GM23248 (cell line): ENCODE measurements at places on chromosomes 2 and 18. TPM values are rescaled to one million over a fixed set of nuclear protein-coding genes. Genes with fewer than 3 reads are reported as not detected.

DNA sequence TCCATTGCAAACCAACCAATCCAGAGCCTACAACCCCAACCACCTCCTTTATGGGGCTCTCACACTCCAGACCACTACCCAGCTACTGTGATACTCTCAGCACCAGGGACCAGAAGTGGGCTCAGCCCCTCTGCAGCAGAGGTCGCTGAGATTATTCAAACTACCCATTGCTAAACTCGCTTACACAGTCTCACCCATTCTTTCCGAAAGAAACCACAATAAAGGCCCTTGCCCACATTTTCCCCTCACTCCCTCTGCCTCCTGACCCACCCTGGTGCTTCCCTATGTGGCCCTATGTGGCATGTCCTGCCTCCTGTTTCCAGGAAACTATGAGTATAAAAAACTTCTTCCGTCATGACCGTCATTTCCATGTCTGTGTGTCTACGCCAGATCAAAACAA is 10.7 kb downstream of the TEX51 start:
- H3K27ac ChIP-seq, result no peak overlapping the region
- H3K27me3 ChIP-seq, result 0 out of 2 replicates have a peak, but pooled peaks cover 7% of the 10 kb centered on the region
- no peak for DNase-seq
- no peaks in the 10 kb centered on the region for H3K36me3 ChIP-seq
- H3K4me3 ChIP-seq, result no peak overlapping the region
- H3K4me1 ChIP-seq, result no peaks in the 10 kb centered on the region

WIPF1 gene
- total RNA-seq, result 20.1 and 21.4 TPM in 2 replicates

FAM228A gene
- 2.1 TPM in 1 of 2 replicates, not detected in the other for total RNA-seq

TRIM54 gene
- total RNA-seq, result not detected in 2 replicates

GRCh38 chr2:118049140-118049815 is 35.4 kb upstream of the CCDC93 start:
- no peaks in the 10 kb centered on the region for H3K27me3 ChIP-seq
- peaks cover 25% of the 10 kb centered on the region for H3K4me1 ChIP-seq
- no peak overlapping the region for H3K27ac ChIP-seq
- DNase-seq, result no peak

- no peak overlapping the region for H3K27ac ChIP-seq
- H3K27me3 ChIP-seq, result no peaks in the 10 kb centered on the region
- no peak overlapping the region for H3K4me3 ChIP-seq
- H3K4me1 ChIP-seq, result 0 out of 2 replicates have a peak, but pooled peaks cover 4% of the 10 kb centered on the region
- peak; percentile 63 for DNase-seq
Observed at GRCh38 chr2:118779362-118779761, 68.1 kb downstream of the EN1 start.

EPB41L5 gene
- total RNA-seq, result 4.0 and 6.1 TPM in 2 replicates

OR6B2 gene
- not detected in 2 replicates for total RNA-seq

SLC11A1 gene
- not detected in 2 replicates for total RNA-seq

- H3K36me3 ChIP-seq, result no peaks in the 10 kb centered on the region
- no peaks in the 10 kb centered on the region for H3K27me3 ChIP-seq
- DNase-seq, result no peak
- peaks cover 37% of the 10 kb centered on the region for H3K4me1 ChIP-seq
- no peak overlapping the region for H3K4me3 ChIP-seq
- H3K27ac ChIP-seq, result no peak overlapping the region
Observed at GRCh38 chr2:38113051-38113450, 37.1 kb upstream of the CYP1B1 start.

GRCh38 chr18:43442571-43442970 is 165.3 kb upstream of the SYT4 start:
- no peak overlapping the region for H3K27ac ChIP-seq
- H3K36me3 ChIP-seq, result no peaks in the 10 kb centered on the region
- H3K4me1 ChIP-seq, result no peaks in the 10 kb centered on the region
- DNase-seq, result peak; percentile 1

DNA sequence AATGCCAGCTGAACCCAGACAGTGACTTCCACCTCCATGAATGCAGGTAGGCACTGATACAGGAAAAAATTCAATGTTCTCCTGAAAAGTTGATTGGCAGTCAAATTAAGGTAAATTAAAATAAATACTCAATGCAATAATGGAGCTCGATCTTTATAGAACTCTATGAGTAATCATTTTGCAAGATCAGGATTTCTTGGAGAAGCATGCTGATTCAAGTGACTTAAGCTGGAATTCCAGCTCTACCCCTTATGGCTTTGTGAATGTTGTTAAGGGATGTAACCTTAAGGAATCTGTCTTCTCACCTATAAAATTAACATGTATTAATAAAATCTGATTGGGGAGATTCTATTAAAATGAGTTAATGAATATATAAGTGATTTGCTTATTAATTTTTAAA is 145.1 kb downstream of the QPCT start:
- DNase-seq, result peak; percentile 36
- peaks cover 9% of the 10 kb centered on the region for H3K4me1 ChIP-seq
- no peak overlapping the region for H3K27ac ChIP-seq
- no peaks in the 10 kb centered on the region for H3K27me3 ChIP-seq
- no peaks in the 10 kb centered on the region for H3K36me3 ChIP-seq
- H3K4me3 ChIP-seq, result no peak overlapping the region

DNA sequence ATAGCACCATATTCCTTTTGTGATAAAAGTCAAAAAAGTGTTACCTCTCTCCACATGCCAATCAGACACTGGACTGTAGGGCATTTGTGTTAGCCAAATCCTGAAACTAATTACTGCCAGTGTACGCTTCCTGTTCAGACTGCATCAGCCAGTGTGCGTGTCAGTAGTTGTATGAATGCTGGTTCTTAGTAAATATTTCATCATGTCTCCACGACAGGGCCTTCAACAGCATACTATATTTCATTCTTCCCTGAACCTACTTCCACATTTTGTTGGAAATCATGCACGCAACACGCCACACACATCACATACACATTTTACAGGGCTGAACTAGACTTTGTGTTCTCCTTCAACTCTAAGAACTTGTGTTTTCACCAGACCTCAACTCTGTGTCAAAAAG is 77.5 kb downstream of the EPB41L3 start:
- DNase-seq, result peak; percentile 46
- H3K27me3 ChIP-seq, result no peaks in the 10 kb centered on the region
- H3K4me3 ChIP-seq, result no peak overlapping the region
- peaks cover 19% of the 10 kb centered on the region for H3K4me1 ChIP-seq
- no peaks in the 10 kb centered on the region for H3K36me3 ChIP-seq

EDAR gene
- total RNA-seq, result not detected in 2 replicates

GRCh38 chr18:515838-516237 is 15.3 kb upstream of the COLEC12 start:
- peak; percentile 28 for DNase-seq
- no peaks in the 10 kb centered on the region for H3K36me3 ChIP-seq
- H3K4me1 ChIP-seq, result peaks cover 5% of the 10 kb centered on the region; the same call in 1 of the 2 replicates
- H3K27me3 ChIP-seq, result no peaks in the 10 kb centered on the region
- H3K27ac ChIP-seq, result no peak overlapping the region

DNA sequence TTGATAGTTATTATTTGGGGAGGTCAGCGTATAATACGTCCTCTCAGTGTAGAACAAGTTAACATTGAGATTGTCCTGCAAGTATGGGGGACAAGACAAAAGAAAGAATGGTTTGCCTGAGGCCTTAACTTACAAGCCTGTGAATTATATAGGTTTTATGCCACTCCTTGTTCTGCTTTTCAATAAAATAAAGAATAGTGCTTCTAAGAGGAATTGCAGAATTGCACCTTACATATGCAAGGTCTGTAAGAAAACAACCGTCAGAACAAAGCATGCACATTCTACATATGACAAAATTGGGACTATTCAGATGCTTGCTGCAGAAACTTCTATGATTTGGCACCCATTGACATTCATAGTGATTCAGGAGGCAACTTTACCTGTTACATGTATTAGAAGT is 785.0 kb downstream of the NR4A2 start:
- H3K27ac ChIP-seq, result no peak overlapping the region
- H3K36me3 ChIP-seq, result no peaks in the 10 kb centered on the region
- H3K4me1 ChIP-seq, result no peaks in the 10 kb centered on the region

RASGRP3 gene
- 0.22 TPM in 1 of 2 replicates, not detected in the other for total RNA-seq

DNA sequence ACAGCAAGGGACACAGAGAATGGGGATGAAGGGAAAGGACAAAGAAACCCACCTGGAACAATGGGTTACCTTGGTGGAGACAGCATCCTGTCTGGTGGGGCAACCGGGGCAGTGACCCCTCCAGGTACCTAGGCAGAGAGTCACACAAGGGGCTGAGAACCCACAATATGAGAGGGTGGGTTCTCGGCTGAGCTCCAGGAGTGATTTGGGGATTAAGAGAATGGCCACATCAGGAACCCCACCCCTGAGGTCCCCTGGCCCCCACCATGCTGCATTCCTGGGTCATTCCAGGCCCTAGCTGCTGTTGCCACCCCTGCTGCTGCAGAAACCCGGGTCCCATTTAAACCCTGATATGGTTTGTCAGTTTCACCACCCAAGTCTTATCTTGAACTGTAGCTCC is 172.3 kb downstream of the RTP5 start:
- H3K27ac ChIP-seq, result no peak overlapping the region
- no peak for DNase-seq
- no peak overlapping the region for H3K4me3 ChIP-seq
- no peaks in the 10 kb centered on the region for H3K36me3 ChIP-seq
- peaks cover 42% of the 10 kb centered on the region for H3K27me3 ChIP-seq

KLHL29 gene
- total RNA-seq, result 4.7 and 6.4 TPM in 2 replicates

MYO3B gene
- 0.11 TPM in 1 of 2 replicates, not detected in the other for total RNA-seq

- H3K27ac ChIP-seq, result peak overlapping the region; percentile 19; the same call in 1 of the 2 replicates
- no peak overlapping the region for H3K4me3 ChIP-seq
- DNase-seq, result peak; percentile 48
- H3K36me3 ChIP-seq, result no peaks in the 10 kb centered on the region
- peaks cover 6% of the 10 kb centered on the region for H3K4me1 ChIP-seq
- H3K27me3 ChIP-seq, result no peaks in the 10 kb centered on the region
Observed at GRCh38 chr2:215548714-215549113, 112.8 kb upstream of the FN1 start.

- H3K36me3 ChIP-seq, result no peaks in the 10 kb centered on the region
- peaks cover 9% of the 10 kb centered on the region; the same call in 1 of the 2 replicates for H3K4me1 ChIP-seq
- peak; percentile 81 for DNase-seq
- peak overlapping the region; percentile 56 for H3K4me3 ChIP-seq
- H3K27ac ChIP-seq, result no peak overlapping the region
Observed at GRCh38 chr2:9813312-9814128, 29.8 kb upstream of the TAF1B start.

UPP2 gene
- not detected in 2 replicates for total RNA-seq

DNA sequence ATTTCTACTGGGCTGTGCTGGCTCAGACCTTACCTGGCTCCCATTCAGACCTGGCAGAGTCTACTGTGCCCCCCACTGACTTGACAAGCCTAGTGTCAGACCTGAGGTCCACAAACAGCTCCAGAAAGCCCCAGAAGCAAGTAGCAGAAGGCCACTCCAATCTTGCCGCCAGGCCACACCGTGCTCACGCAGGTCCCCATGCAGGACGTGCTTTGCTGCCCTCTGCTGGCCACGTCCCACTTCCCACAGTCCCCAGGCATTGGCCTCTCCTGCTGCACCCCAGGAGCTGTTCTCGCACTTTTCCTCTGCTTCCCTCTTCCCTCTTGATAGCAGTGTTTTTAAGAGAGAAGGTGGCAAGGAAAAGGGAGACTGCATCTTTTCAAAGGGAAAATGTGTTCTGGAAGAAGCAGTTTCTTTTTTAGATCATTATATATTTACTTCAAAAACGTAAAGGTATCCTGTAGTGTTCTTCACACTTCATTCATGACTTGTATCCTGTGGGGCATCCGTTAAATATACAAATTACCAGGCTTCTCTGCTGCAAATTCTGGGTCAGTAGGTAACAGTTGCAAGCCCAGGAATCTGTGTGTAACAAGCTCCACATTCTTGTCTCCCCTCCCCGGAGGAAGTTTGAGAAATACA is 81.4 kb upstream of the PAPOLG start:
- H3K27ac ChIP-seq, result no peak overlapping the region
- no peaks in the 10 kb centered on the region for H3K36me3 ChIP-seq
- no peak overlapping the region for H3K4me3 ChIP-seq
- peaks cover 19% of the 10 kb centered on the region for H3K27me3 ChIP-seq
- H3K4me1 ChIP-seq, result no peaks in the 10 kb centered on the region
- peak; percentile 77 for DNase-seq

GRCh38 chr2:157182834-157183396 is 74.6 kb upstream of the GALNT5 start:
- peak; percentile 86 for DNase-seq
- H3K27ac ChIP-seq, result peak overlapping the region; percentile 55
- peaks cover 33% of the 10 kb centered on the region for H3K4me1 ChIP-seq

GREB1 gene
- not detected in 2 replicates for total RNA-seq

DNA sequence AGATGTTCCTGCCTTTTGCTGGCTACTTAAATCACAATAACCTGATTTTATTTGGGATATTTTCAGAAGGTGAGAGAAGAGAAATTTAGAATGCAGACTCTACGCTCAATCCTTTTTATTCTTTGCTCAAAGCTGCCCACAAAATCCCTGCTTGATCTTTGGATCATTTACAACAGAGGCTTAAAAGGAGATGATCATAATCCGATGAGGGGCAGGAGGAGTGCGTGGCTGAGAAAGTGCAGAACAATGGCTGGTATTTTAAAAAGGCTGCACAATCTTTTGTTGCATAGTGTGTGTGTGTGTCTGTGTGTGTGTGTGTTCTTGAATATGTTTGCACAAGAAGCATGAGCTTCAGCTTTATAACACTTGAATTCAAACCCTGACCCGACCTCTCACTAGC is 256.3 kb upstream of the MYT1L start:
- no peak for DNase-seq
- no peak overlapping the region for H3K4me3 ChIP-seq
- H3K36me3 ChIP-seq, result no peaks in the 10 kb centered on the region
- H3K4me1 ChIP-seq, result no peaks in the 10 kb centered on the region
- H3K27me3 ChIP-seq, result no peaks in the 10 kb centered on the region

GRCh38 chr2:51791496-51791895 is 759.6 kb upstream of the NRXN1 start:
- no peaks in the 10 kb centered on the region for H3K36me3 ChIP-seq
- H3K27me3 ChIP-seq, result no peaks in the 10 kb centered on the region

- no peaks in the 10 kb centered on the region for H3K36me3 ChIP-seq
- no peak overlapping the region for H3K27ac ChIP-seq
Observed at GRCh38 chr18:75081486-75081885, 127.5 kb downstream of the PTGR3 start.

DNA sequence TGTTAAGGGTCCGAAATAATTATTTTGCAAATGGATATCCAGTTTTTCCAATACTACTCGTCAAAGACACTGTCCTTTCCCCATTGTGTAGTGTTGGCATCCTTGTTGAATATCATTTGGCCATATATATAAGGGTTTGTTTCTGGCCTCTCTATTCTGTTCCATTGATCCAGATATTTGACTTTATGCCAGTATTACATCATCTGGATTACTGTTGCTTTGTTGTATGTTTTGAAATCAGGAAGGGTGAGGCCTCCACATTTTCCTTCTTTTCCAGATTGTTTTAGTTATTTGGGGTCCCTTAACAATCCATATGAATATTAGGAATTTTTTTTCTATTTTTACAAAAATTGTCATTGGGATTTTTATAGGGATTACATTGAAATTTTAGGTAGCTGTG is 244.1 kb downstream of the GPD2 start:
- H3K4me1 ChIP-seq, result no peaks in the 10 kb centered on the region
- H3K27me3 ChIP-seq, result no peaks in the 10 kb centered on the region; the same call in 1 of the 2 replicates
- no peak for DNase-seq
- no peak overlapping the region for H3K27ac ChIP-seq
- no peak overlapping the region for H3K4me3 ChIP-seq
- H3K36me3 ChIP-seq, result no peaks in the 10 kb centered on the region
